Fibroblast of the conjunctiva (primary cell): ENCODE measurements at places on chromosomes 11 and 22.

- DNase-seq = no peak
These were observed 568.6 kb upstream of the CADM1 start for GRCh38 chr11:116072601-116073410.

GRCh38 chr11:1854132-1854948, 1.5 kb downstream of the LSP1 start:
- DNase-seq = no peak

GRCh38 chr11:126630893-126631798, 275.7 kb downstream of the ST3GAL4 start:
- DNase-seq = no peak

DNA sequence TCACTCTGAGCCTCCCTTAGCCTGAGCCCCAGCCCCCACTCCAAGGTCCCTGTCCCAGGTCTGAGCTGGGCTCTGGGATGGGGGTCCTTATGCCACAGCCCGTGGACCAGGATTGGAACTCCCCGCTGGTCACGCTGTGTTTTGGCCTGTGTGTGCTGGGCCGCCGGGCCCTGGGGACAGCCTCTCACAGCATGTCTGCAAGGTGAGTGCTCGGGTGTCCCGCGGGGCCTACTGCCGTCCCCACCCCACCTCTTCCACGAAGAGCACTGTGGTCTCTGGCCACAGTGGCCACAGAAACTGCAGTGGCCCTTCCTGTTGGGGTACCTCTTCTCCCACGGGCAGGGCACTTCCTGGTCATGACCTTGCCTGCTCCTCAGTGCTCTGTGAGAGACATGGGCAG, 3.5 kb upstream of the SIPA1 start:
- DNase-seq = no peak

DNA sequence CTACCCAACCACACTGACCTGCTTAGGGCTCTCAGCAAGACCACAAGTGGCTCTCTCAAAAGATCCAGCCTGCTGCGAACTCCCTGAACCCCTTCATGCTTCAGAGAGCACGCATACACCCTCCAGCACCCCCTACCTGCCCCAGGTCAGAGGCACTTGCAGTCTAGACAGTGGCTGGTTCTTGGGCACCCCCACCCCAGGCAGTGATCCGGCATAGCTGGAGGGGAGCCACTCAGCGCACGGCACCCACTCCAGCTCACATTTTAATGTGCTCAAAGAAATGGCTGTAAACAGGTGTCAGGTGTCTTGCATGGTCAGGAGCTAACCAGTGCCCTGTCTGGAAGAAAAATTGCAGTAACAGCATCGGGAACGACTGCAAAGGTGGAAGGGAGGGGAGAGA, 140.8 kb downstream of the PKNOX2 start:
- no peak for DNase-seq

- DNase-seq = peak; percentile 33
These were observed 20.6 kb upstream of the PLEKHB1 start for GRCh38 chr11:73625696-73626318.

GRCh38 chr11:43489869-43490465, 131.2 kb downstream of the TTC17 start:
- DNase-seq = no peak

GRCh38 chr22:32842486-32842885, 41.0 kb downstream of the TIMP3 start:
- no peak for DNase-seq

DNA sequence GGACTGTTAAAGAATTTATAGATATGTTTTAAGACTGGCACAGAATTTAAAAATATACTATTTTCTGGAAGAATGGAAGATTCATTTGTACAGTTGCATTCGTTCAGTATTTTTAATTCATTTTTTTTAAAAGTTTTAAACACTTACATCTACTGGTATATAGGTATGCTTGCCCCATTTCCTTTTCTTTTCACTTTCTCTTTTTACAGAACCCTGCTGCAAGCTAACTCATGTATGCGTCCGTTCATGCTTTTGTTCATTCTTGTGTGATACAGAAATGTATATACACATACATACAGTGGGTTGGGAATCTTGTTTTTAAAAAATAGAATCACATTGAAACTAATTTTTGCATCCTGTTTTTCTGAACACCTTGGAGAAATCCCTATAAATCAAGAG, 31.0 kb downstream of the PACS1 start:
- DNase-seq = no peak

DNA sequence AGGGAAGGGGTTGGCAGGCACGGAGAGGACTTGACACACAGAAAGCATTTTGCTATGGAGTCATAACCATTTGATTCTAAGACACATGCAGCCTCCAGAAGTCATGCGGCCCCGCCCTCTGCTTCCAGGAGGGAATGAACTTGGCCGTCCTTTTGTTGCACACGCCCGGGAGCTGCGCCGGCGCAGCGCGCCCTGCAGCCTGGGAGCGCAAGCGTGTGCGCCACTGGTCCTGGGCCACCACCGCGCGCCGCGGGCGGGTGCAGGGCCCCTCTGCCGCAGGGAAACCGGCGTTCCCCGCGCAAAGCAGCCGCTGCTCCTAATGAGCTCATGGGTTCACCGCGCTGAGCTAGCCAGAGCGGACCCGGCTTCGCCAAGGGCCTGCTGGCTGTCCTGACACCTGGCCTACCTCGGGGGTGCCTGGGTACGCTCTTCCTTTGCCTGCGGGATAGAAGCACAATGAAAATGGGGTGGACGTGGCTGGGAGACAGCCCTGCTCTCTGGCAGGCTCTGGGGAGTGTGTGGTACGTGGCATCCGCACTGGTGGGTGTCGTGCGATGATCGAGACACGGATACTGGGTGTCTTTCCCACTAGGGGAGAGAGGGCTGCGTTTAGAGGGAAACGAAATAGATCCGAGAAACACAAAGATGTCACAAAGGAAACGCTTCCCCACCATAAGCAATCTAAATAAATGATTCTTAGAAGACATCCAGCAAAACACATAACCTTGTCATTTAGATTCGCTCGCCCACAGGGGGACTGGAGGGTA, 669 bp downstream of the MICAL3 start:
- DNase-seq = peak; percentile 57

- DNase-seq = peak; percentile 20
These were observed 3.9 kb upstream of the PIWIL4 start for GRCh38 chr11:94563176-94563847.

DNA sequence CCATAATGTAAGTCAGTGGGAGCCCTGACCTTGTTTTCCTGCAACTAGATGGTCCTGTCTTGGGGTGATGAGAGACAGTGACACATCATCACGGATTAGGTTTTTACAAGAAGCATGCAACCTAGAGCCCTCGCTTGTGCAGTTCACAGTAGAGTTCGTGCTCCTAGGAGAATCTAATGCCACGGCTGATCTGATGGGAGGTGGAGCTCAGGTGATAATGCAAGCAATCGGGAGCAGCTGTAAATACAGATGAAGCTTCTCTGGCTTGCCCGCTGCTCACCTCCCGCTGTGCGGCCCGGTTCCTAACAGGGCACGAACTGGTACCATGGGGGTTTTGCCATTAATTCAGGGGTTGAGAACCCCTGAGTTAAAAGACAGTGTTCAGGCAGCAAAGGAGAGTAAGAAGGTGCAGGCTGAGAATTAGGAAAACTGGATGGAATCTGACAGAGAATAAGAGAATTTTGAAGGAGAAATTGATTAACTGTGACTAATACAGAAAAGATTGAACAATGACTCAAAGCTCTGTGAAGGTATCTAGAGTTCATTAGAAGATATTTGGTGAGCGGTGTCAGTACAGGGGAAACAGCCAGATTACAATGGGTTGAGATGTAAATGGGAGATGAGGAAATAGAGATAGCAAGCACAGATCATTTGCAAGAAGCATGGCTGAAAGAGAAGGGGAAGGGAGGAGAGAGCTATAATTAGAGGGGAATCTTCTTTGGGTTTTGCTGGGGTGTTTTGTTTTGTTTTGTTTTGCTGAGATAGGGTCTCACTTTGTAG, 21.0 kb downstream of the WEE1 start:
- DNase-seq = no peak

- no peak for DNase-seq
These were observed 91.4 kb upstream of the TOP3B start for GRCh38 chr22:22073769-22074561.

DNA sequence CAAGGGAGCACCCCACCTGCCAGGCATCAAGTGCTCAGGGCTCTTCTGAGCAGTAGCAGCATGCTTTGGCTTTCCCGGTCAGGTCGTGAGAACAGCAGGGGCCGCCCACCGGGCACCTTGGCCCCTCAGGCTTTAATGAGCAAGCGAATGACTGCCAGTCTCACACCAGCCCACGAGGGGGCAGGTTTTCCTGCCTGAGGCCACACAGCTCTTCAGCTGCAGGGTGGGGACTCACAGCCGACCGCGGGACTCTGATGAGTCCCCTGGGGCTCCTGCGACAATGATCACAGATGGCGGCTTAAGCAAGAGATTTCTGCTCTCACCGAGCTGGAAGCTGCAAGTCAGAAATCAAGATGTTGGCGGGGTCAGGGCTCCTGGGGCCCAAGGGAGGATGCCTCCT, 14.3 kb upstream of the FGF19 start:
- no peak for DNase-seq

- no peak for DNase-seq
These were observed 6.4 kb downstream of the LMO2 start for GRCh38 chr11:33885338-33886005.

DNA sequence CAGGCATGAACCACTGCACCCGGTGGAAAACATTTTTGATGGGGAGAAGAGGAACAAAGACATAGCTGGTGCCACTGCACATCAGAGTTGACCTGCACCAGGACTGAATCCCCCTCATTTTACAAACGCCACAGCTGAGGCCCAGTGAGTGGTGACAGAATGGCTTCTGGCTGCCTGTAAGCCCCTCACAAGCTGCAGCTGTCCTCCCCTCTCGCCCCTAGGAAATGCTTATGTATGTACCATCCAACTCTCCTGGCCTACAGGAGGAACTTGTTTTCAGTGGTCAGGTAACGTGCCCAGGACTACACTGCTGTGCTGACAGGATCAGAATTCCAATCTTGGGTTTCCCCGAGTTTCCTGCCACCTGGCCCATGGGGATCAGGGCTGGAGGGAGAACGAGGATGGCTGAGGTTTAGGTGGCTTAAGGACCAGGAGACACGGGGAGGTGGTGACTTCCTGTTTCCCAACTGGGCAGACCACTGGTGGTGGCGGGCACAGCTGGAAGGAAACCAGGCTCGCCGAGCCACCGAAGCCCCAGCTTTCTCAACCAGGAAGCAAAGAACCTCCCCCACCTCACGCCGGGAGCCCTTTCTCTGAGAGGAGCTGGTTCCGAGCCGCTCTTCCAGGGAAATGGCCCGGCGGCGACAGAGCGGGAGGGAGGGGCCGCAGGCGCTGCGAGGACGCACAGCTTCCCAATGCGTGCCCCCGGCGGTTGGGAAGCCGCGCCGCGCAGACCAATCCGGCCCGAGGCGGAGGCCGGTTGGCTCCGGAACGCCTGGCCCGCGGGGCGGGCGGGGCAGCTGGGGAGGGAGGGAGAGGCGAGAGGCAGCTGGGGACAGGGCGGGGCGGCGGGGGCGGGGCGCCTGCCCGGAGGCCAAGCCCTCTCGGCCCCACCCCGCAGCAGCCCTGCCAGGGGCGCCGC, 1.0 kb upstream of the LRFN4 start:
- peak; percentile 84 for DNase-seq

- no peak for DNase-seq
These were observed 1396.7 kb downstream of the BRD1 start for GRCh38 chr22:48431014-48431413.

DNA sequence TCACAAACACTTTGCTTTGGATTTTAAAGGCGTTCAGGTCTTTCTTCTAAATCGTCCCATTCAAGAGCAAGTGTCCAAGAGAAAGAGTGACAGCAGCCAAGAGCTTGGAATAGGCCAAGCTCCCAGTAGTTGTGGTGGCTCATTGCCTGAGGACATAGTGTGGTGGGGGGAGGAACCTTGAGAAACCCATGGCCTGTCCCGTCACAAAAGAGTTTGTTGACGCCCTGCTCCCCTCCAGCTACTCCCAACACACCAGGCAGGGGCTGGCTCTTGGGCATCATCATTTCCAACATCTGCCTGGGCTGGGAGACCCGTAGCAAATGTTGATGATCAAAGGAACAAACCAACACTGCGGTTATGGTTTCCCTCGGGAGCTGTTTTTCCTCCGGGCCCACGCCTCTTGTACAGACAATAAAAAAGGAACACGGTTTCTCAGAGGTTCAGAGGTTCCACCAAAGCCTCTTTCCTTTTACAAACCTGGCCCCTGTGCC, 20.8 kb downstream of the FADS3 start:
- DNase-seq = no peak

DNA sequence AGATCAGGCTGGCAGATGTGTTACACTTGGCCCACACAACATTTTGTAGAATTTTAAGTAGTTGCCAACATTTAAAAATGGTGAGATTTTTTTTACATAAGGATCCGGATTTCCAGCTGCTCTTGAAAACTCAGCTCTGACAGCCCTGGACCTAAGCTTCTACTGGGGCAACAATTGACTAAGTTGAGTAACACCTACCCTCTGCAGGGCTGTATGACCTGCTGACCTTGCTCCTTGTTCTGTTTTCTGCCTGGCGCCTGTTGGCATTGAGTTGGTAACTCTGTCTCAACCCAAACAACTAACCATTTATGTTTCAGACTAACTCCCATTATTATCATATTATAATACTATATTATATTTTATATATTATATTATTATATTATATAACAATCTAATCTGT, 21.1 kb upstream of the LRRC55 start:
- no peak for DNase-seq

- DNase-seq = no peak
These were observed 40.8 kb upstream of the PCF11 start for GRCh38 chr11:83116015-83116641.

DNA sequence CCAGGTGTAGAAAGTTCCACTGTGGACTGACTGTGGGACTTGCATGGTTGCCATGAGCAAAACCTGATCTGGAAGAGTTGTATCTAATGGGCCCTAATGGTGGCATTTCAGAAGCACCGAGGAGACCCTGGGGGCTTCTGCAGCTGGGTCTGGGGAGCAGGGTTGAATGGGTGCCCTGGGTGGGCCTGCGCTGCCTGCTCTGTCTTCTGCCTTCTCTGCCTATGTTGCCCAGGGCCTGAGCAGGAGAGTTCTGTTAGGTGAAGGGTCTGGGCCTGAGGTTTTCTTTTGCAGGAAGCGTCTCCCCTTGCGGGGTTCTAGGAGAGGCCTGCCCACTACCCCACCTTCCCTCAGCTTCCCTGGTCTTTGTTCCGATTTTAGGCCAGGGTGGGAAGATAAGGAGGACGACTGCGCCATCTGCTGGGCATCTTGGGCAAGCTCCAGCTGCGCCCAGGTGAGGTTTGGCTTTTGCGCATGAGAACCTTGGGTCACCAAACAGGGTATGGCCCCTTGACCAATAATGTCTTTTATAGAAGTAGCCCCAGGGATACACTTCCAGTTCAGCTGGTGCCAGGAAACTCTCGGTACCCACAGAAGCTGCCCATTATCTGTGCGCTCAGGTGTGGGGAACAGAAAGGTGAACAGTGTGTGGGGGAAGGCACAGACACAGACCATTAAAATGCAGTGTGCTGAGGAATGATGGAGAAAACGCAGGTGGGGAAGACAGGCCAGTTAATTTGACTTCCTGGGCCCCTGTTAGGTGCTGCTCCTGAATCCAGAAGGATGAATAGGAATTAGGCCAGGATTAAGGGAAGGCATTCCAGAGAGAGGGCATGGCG, 23.2 kb downstream of the COMMD9 start:
- peak; percentile 30 for DNase-seq
